Stimulated activated CD4-positive, alpha-beta T cell treated with anti-CD3 and anti-CD28 coated beads, Interleukin-15, amount 100 ng/mL, for 1 hour (primary cell): ENCODE measurements at places on chromosomes 1 and 21.

- no peak for DNase-seq
Measured at GRCh38 chr1:67097305-67097704, 37.5 kb downstream of the C1orf141 start.

GRCh38 chr1:48181669-48182367 is 40.7 kb upstream of the SLC5A9 start:
- no peak for DNase-seq

- no peak for DNase-seq
Measured at GRCh38 chr1:119101563-119101962, 38.9 kb downstream of the WARS2 start.

GRCh38 chr1:11379851-11380250 is 99.1 kb upstream of the DISP3 start:
- no peak for DNase-seq

DNA sequence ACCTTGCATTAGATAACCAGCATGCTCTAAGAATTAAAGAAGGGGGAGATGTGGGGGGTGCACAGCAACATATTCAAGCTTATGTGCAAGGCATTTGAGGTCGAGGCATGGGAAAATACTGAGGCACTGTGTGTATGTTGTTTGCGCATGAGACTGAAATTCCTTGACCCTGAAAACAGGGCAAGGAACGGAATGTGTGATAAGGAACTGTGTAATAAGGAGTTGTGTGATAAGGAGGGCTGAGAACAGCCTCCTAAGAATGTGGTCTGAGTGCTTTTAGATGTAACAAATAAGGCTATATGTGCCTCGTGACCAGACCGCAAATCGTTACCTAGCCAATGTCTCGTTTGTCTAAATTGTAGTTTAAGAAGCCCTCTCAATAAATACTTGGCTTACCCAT is 26.5 kb upstream of the ITLN1 start:
- DNase-seq, result no peak

GRCh38 chr1:108117945-108118902 is 81.9 kb downstream of the SLC25A24 start:
- DNase-seq, result no peak

DNA sequence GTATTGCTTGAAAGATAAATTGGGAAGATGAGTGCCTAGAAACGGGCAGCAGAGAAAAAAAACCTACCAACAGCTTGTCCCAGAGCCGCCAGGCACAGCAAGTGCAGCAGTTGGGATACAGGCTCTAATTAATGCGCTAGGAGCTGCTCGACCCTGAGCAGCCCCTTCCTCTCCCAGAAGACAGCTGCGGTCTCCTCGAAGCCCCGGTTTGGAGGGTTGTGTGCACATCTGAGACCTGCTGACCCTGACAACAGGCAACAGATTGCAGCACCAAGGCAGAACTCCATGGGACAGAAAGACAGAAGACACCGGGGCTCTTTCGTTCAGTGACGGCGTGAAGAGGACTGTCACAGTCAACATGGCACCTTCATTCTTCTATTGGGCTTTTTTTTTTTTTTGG is 101.4 kb downstream of the TSEN15 start:
- DNase-seq, result no peak

DNA sequence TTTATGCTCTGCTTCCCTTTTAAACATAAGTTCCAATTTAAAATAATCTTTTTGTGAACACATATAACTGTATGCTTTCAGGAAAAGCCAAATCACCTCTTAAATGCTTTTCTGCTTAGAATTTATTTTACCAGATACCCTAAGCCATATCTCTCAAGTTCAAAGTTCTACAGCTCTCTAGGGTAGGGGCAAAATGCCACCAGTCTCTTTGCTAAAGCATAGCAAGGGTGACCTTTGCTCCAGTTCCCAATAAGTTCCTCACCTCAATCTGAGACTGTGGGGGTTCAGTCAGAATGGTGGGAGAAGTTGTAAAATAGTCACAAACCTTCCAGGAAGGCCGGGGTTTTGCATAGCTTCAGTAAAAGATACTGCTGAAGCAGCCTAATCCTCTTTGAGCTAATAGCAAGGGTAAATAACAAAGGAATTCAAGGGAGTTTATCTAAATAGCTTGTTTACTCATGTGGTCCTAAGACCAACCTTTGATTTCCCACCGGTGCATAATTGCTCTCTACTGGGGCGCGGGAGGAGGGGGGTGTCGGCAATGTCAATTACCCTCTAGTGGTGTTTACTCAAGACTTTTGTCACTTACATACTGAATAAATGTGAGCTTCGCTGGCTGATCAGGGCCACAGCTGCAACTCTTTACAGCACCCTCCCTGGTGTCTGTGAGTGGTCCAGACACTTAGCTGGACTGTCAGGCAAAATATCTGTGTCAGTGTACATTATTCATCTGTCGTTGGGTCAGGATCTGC is 1376.2 kb downstream of the NCAM2 start:
- no peak for DNase-seq

GRCh38 chr1:204685236-204686006 is at the start of gene LRRN2:
TSS of gene LRRN2 (minus strand) at chr1:204685738. CDS start at chr1:204619992, 65,746 bp downstream.
- DNase-seq, result no peak

DNA sequence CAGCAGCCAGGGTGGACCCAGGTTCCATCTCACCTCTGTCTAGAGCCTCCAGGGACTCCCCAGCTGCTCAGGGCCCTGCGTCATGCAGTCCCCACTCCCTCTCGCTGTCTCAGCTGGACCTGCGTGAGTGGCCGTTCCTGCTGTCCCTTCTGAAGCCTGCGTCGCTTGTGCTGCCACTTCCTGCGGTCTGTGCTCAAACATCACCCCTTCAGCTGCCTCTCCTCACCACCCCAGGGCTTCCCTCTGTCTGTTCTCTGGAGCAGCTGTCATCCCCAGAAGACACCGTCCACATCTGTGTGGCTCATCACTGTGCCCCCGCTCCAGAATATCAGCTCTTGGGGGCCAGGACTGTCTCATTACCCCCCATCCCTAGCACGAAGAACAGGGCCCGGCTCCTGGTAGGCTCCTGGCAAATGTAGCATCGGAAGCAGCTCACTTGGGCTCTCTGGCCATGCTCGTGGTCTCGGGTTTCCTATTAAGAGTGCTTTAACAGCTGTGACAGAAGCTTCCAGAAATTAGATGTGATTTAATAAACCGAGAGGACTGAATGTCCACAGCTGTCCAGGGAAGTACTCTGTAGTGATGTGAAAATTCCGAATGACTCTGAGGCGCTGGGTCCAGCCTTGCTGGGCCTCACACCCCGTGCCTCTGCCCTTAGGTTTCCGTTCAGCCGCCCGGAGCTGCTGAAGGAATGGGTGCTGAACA is 3.3 kb downstream of the THAP3 start:
- no peak for DNase-seq

DNA sequence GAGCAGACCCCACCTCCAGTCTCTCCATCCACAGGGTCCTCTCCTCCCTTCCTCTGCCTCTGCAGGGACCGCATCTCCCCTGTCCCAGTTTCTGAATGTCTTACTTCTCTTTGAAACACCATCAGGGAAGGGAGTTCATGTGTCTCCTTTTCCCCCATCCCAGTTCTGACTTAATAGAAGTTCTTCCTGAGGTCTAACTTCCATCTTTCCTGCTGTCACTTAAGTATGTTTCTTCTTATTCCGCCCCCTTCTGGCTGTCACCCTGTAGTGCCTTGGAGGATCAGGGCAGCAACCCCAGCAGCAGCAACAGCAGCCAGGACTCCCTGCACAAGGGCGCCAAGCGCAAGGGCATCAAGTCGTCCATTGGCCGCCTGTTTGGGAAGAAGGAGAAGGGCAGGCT is 29.3 kb downstream of the MYOG start:
- no peak for DNase-seq

DNA sequence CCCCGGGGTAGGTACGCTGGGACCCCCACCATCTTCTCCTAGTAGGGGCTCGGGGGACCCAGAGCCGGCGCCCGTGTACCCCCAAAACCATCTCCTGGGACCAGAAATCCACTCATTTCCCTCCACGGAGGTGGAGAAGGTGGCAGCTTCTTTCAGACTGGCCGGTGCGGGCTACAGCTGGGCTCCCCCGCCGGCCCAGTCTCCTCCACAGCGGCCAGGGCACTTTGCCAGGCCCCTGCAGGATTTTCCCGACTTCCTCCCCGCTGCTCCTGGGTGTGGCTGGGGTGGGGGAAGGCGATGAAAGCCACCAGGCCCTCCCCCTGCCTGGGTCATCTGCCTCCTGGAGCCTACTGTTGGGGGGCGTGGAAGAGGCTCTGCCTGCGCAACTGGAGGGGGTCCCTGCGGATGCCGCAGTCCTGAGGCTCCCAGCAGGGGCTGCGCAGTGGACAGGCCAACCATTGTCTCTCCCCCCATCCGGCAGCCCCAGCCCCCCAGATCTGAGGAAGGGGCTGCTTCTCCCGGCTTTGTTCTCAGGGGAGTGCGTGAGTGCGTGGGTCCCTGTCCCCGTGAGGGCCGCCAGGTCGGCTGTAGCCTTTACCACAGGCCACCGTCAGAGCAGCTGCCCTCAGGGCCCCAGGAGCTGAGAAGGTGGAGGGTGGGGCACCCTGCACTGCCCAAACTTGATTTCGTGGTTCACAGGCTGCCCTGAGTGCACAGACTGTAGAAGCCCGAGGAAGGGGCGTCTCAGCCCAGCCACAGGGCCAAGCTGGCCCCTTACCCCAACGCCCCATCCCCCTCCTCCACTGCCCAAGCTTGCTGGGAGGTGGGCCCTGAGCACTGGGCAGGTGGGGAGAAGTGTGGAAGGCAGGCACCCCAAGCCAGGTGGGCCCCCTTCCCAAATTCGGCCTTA is 1.3 kb downstream of the AGRN start:
- DNase-seq, result no peak
